B cell (primary cell): ENCODE measurements at places on chromosomes 12 and 14. TPM values are rescaled to one million over a fixed set of nuclear protein-coding genes. Genes with fewer than 3 reads are reported as not detected.

Gene DIO2
- total RNA-seq = not detected in 2 replicates

DNA sequence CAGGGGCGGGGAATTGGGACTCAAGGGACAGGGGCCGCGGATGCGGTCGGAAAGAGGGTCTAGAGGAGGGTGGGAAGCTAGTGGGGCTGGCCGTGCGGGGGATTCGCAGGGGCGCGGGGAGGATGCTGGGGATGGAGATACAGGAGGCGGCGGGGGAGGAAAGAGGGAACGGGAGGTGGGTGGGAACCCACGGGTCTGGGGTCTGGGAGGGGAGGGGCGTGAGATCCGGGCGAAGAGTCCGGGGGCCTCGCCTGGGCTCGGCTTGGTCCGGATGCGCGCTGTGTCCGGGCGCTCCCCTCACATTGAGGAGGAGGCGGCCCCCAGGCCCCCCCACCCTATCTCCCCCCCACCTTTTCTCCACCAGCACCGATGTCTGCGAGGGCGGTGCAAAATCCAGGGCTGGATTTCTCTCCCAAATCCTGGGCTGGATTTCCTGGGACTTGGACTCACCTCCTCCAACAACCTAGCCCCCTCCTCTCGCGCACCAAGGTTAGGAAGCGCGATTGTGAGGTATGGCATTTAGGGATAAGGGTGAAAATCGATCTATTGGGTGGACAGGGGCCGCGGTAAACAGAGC is at the start of gene AGAP2:
TSS of gene AGAP2 (minus strand) at position 82 of the 577 bp plus-strand sequence. CDS start 496 bp downstream, outside the sequence.
- no peak for DNase-seq

GRCh38 chr12:101653030-101653429 is 44.4 kb upstream of the CHPT1 start:
- no peak for DNase-seq

- DNase-seq = peak; percentile 51
These were observed 2.6 kb upstream of the TAMALIN start for GRCh38 chr12:52004042-52004648.

- no peak for DNase-seq
These were observed 411 bp upstream of the DCAF4 start for GRCh38 chr14:72925815-72926291.

- no peak for DNase-seq
These were observed 800 bp downstream of the PCNX4 start for GRCh38 chr14:60092526-60092920.
